Activated CD4-positive, alpha-beta T cell treated with anti-CD3 and anti-CD28 coated beads, Interleukin-2, amount 10 ng/mL, durations not matched to agents 7 days and 5 days (primary cell): ENCODE measurements at places on chromosomes 12 and 14. TPM values are rescaled to one million over a fixed set of nuclear protein-coding genes. Genes with fewer than 3 reads are reported as not detected.

DNA sequence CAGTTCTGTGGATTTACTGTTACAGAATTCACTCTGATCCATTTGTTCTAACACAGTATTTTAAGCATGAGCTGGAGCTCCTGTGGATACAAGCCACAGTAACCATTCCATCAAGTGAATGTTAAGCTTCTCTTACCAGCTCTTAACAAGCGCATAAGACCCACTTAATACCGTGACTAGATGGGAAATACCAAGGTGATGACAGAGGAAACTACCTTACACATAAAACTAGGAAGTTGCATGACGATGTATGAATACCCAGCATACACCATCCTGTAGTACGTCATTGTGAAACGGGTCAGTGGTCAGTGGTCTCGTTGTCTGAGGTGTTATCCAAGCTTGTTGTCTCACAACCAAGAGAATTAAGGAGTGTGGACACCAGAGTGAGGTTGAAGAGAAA, 2.0 kb upstream of the GALC start:
- peaks cover 6% of the 10 kb centered on the region for H3K36me3 ChIP-seq
- DNase-seq: no peak
- H3K4me3 ChIP-seq: no peak overlapping the region
- H3K27me3 ChIP-seq: no peaks in the 10 kb centered on the region
- H3K27ac ChIP-seq: peak overlapping the region; percentile 98

The RILPL2 gene
- total RNA-seq: 6.5 TPM

The KLRC4 gene
- not detected for total RNA-seq

DNA sequence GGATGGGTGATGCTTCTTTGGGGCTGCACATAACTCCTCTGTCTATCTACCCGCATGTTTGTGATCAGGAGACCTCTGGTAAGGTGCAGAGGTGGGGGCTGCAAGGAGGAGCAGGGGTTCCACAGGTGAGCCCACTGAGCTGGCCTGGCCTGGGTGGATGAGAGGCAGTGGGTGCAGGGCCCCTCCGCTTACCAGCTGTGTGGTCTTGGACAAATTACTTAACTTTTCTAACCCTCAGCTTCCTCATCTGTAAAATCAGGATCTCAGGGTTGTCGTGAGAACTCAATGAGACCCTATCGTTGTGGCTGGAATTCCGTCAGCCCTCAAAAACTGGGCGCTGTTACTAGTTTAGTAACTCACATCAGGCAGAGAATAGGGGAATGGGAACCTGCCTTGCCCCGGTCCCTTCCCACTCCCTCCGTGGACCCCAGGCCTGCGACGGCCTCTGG, 7.5 kb downstream of the PTPN6 start:
- no peaks in the 10 kb centered on the region for H3K27me3 ChIP-seq
- peaks cover 76% of the 10 kb centered on the region for H3K36me3 ChIP-seq
- DNase-seq: no peak
- peaks cover 92% of the 10 kb centered on the region for H3K4me1 ChIP-seq
- peak overlapping the region; percentile 93 for H3K27ac ChIP-seq
- peak overlapping the region; percentile 83 for H3K4me3 ChIP-seq

The ALDH1L2 gene
- 0.20 TPM for total RNA-seq
